ENCODE measurements at places on chromosomes 7 and 10.

DNA sequence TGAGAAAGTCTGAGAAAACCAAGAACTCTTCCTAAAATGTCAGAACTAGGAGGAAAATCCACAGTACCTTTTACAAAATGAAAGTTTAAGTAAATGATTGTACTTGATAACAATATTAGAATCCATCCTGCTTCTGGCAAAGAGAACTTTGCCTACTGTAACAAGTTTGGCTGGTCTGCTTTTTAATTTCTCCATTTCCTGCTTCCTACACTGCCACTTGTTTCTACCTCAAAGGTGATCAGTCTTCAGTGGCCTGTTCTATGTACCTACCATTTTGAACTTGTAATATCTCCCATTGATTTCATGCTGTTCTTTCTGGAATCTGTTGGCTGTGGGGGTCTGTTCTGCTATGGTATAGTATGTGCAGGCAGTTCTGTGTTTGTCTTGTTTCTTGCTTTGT is 32.9 kb upstream of the CAPZA2 start:
- no peak for DNase-seq

GRCh38 chr7:31957756-31958155 is 112.5 kb downstream of the PDE1C start:
- no peak for DNase-seq

DNA sequence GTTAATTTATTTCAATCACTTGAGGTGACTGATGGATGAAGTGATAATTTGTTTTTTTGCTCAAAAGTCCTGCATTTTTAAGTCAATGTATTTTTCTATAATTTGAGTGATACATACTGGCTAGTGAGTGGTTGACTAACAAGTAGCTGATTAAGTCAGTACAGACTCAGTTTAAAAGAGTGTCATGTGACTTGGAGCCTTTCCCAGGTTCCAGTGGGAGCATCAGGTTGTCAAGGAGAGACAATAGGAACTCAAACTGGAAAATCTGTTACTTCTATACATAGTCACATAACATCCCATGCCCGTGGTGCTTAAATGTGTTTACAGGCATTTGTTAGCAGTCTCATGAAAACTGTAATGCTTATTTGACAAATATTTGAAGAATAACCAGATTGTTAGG is 154.7 kb downstream of the ANK3 start:
- peak; percentile 36 for DNase-seq

- DNase-seq, result no peak
Measured at GRCh38 chr7:127758105-127758504, 106.1 kb downstream of the SND1 start.

DNA sequence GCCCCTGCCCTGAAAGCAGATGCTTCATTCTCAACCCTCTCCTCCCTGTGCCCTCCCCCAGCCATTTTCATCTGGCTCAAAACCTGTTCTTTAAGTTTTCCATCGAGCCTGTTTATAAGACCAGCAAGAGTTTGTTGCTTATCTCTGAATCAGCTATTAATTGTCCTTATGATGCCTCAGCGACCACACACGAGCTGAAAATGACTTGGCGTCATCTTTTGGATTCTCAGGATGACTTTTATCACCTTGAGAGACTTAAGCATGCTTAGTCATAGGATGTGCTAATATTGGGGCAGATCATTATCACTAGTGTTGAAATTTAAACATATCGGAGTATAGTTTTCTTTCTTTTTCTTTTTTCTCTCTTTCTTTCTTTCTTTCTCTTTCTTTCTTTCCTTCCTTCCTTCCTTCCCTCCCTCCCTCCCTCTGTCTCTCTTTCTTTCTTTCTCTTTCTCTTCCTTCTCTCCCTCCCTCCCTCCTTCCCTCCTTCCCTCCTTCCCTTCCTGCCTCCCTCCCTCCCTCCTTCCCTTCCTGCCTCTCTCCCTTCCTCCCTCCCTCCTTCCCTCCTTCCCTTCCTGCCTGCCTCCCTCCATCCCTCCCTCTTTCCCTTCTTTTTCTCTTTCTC is 184.5 kb downstream of the PHTF2 start:
- no peak for DNase-seq

- DNase-seq, result no peak
Measured at GRCh38 chr7:98833022-98833421, 36.8 kb downstream of the TMEM130 start.

DNA sequence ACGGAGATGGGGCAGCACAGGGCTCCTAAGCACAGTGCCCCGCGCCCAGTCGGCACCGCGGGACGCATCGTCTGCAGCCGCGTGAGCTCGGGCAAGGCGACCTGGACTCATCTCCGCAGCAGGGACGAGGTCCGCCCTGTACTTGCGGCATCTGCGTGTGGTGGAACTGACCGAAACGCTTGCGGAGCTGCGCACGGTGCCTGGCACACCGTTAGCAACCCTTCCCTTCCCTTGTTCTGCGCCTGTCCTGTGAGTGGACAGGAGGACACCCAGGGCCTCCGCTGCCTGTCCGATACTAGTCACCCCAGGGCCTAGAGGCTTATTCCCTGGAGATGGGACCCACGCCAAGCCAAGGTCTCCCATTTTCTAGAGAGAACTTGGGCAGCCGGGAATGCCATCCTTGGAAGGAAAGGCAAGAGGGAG is 98.5 kb downstream of the WDR11 start:
- no peak for DNase-seq

DNA sequence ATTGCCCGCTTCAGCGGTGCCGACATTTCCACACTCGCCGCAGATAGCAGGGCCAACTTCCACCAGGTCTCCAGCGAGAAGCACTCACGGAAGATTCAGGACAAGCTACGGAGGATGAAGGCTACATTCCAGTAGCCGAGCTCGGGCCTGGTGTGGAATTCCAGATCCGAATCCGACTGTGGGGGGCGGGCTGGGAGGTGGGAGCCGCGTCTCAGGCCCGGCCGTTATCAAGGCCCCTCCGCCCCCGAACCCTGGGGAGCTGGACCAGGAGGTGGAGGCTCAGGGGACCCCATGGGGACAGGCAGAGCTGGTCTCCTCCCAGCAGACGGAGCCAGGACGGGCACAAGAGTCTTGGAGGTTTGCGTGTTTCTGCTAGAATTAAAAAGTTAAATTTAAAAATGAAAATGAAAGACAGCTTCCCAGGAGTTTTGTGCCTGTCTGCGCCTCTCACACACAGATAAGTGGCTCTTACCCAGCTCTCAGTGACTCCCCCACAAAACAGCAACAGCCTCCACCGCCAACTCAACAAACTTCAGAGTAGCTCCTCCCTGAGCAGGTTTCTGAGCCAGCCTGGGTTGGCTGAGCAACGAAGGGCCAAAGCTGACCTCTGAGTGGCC is 5.2 kb upstream of the UTF1 start:
- DNase-seq, result no peak

DNA sequence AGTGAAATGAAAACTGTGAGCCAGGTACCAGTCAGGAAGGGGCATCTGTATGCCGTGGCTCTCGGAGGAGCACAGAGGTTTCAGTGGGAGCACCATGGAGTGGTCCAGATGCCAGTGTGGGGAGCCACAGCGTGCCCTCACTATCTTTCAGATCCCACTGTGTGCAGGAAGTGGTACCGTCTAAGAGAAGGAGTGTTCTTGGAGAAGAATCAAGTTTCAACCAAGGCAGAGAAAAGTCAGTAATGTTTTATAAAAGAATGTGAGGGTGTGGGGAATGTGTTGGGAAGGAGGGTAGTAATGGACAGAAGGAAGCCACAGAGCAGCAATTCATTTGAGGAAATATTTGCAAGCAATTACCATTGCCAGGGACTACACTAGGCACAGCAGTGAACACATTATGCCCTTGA is 35.6 kb downstream of the PRKAR2B start:
- no peak for DNase-seq

GRCh38 chr7:12674053-12674452 is 13.4 kb upstream of the ARL4A start:
- DNase-seq, result no peak

Data from amygdala (tissue), 56 donors.